ENCODE measurements at places on chromosomes 7 and 10. TPM values are rescaled to one million over a fixed set of nuclear protein-coding genes. Genes with fewer than 3 reads are reported as not detected.
A peak's percentile ranks its signal among the peaks of the same experiment; 100 is the strongest.

DNA sequence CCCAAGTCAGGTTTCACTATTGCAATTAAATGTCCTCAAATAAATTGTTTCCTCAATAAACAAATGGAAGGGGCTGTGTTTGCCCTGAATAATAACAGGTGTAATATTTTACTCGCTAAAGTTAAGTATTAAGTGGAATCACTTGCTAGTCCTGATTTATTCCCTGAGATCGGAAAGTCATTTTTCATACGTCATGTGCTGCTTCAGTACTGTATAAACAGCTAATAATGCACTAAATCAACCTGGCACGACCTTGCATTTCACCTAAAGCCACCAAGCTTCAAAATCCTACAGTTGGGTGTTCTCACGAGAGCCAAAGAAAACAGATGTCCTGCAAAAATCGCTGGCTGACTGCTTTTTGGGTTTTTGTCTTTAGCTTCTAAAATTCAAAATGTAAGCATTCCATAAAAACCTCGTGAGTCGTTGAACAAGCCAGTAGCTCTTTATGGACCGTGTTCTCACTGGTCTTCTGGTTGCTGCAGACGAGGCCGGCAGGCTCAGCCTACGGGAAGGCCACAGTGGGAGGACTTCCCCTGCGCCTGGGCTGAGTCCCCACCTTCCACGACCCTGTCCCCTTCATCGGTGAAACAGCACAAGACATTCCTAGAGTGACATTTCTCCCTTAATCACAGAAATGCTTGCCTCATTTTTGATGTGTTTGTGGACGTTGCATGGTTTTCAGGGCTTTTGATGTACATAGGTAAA lies 17.9 kb upstream of the MNX1 start:
- peak; percentile 31 for DNase-seq

DNA sequence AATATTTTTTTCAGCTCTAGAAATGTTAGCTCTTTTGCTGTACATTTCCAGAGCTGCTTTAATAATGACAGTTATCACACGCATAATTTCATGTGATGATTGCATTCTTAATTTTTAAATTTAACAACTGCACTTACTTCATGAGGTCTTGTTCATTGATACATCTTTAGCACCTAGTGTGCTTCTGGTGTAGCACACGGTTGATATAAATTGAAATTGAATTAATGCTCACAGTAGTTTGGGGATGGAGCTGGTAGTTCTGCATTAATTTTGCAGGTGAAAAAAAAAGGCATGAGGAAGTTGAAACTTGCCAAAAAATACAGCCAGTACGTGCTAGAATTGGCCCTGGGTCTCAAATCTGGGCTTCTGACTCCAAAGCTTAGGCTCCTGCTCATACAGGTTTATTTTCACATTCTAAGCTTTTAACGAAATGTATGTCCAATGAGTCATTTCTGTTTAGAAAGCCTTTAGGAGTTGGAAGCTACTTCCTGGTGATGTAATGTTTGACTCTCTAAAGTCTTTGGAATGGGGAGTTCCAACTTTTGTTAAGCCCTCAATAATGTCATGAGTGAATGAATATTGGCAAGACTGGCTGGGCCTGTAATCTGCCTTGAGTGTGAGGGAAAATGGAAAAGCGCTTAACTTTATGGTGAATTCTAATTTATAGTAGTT lies 62.5 kb downstream of the DAGLB start:
- no peak for DNase-seq

GRCh38 chr10:48213047-48213446 lies 61.4 kb downstream of the FRMPD2 start:
- no peak for DNase-seq

DNA sequence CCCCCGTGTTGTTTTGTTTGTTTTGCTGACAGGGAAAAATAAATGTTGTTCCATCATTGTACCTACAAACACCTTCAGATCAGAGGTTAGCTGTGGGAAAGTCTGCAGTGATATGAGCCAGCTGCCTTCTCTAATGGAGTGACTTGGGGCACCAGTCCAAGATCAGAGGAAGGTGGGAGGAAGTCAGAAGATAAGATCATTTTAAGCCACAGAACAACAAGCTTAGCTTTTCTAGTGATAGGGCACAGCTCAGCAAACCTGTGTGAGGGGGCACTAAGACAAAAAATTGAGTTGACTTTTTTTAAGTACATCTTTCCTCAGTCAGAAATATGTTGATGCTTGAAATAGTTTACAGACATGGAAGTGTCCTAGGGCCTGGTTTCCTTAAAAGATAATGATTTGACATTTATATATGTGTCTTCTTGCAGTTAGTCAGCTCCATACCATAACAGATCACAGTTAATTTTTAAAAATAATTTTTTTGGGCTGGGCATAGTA lies 240.3 kb upstream of the KAT6B start:
- DNase-seq = no peak

- no peak for DNase-seq
Measured at GRCh38 chr7:101216001-101216859, 1.2 kb downstream of the PLOD3 start.

DNA sequence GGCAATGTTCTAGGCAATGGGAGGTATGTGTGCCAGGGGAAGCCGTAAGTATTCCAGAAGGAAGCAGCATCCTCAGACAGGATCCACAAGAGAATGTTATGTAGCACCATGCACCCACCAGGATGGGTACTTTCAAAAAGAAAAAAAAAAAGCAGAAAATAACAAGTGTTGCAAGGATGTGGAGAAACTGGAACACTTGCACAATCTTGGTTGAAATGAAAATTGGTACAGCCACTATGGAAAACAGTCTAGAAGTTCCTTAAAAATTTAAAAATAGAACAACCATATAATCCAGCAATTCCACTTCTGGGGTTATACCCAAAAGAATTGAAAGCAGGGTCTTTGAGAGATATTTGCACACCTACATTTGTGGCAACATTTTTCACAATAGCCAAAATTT lies 20.2 kb downstream of the C10orf71 start:
- no peak for DNase-seq

DNA sequence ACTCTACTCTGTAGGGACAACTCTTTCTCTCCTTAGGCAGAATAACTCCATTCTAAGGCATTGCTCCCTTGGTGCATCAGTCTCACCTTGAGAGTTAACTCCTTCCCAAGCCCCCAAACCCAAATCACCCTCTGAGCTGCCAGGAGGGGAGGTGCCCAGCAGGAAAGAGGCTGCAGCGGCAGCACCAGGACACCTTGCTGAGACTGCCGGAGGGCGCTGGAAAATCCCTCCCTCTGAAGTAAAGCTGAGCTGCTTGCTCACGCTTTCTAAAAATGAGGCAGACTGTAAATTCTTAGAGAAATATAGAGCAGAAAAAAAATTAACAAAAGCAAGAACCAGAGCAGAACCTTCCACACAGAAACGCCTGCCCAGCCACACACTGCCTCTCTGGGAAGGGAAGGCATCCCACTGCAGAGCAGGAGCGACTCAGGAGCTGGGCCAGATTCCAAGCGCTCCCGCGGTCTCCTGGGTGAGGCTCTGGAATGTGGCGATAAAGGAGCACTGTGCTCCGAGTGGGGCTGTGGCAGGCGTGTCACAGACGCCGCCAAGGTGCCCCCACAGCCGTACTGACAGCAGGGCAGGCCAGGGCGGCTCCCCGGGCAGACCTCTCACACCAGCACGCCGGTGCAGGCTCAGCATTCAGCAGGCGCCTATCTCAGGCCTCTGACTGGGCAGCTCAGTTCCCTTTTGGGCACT lies 202.1 kb downstream of the TNS3 start:
- DNase-seq = no peak

Gene TRIM24
- total RNA-seq = 149 TPM

Gene ZDHHC6
- total RNA-seq = 27.4 TPM

Gene CREB5
- 2.7 TPM for total RNA-seq

Gene ABCB1
- total RNA-seq = 0.88 TPM

Gene CDHR1
- 10.5 TPM for total RNA-seq
